GM12864 (cell line): ENCODE measurements at places on chromosomes 11 and 22.

DNA sequence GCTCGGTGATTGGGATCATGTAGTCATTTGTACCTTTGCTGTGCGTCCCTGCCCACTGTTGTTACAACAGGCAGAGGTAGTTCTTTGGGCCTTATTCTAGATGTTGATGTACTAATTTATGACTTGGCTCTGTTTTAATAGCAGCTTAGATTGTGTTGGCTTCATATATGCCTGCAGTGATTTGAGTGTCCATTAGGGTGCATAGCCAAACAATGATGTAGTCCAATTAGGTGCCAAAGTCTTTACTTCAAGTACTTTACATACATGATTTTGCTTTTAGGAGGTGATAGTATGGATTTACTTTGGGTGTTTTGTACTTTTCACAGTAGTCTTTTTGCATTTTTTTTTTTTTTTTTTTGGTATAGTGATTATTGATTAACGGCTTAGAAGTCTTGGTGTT, 46.4 kb downstream of the PPP6R3 start:
- DNase-seq = no peak

- DNase-seq = no peak
Measured at GRCh38 chr11:104547996-104548661, 350.1 kb downstream of the CASP12 start.

DNA sequence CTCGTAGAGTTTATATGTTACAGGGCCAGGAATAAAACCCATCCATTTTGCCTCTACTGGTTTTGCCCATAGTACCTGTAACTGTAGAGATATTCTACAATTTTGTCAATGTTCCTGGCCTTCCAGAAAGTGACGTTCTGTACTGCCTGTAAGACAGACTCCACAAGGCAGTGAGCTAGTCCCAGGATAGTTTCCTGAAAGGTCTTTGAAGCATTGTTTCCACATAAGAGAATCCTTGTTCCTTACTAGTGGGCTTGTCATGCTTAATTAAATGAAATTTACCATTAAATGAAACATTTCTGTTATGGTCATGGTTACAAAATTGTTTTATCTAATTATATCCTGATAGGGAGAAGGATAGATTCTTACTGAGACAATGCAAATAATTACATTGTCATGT, 80.4 kb downstream of the HSD17B12 start:
- DNase-seq = no peak

GRCh38 chr22:42991010-42991651, 23.8 kb downstream of the PACSIN2 start:
- no peak for DNase-seq

DNA sequence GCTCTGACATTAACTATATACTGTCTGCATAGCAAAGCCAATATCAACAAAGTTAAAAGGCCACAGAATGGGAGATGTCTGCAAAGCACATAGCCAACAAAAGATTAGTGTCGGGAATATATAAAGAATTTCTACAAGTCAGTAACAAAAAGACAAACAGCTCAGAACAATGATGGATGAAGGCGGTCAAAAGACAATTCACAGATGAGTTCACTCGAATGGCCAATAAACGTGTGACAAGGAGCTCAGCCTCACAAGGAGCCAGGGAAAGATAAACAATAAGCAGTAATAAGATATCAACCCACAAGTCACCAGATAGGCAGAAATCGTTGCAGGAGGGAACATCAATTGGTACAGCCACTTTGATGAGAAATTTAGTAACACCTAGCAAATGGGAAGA, 106.0 kb upstream of the ISX start:
- no peak for DNase-seq

GRCh38 chr11:76637491-76638269, 32.9 kb downstream of the LRRC32 start:
- peak; percentile 66 for DNase-seq

DNA sequence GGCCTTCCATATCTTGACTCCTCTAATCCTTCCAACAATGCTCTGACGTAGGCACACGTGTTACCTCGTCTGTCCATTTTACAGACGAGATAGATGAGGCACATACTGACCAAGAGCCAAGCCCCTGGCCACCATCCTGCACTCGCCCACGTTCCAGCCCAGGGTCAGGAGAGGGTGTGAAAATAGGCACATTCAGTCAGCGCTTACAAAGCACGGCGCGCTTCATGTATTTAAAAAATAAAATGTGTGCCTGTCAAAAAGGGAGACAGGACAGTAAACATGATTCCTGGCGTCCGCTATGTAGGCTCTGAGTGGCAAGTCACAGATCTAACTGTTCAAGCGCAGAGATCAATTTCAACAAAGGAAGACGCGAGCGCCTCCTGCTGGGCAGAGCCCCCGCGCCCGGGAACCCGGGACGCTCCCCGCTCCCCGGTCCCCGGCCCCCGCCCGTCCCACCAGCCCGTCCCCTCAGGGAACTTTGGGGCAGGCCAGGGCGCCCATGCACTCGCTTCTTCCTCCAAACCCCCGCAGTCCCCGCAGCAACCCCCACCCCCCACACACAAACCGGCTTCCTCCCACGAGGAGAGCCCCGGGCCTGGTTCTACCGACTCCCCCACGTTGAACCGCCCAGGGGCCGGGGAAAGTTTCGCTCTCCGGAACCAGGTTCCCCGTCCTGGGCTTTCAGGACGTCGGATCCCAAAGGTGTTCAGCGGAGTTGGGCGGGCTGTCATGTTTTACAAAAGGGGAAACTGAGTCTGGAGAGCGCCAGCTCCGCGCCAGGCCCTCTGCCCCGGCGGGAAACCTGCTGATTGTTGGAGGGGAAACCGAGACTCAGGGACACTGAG, 10.4 kb upstream of the C1QTNF6 start:
- no peak for DNase-seq

GRCh38 chr11:11993839-11994238, 14.6 kb downstream of the DKK3 start:
- no peak for DNase-seq

DNA sequence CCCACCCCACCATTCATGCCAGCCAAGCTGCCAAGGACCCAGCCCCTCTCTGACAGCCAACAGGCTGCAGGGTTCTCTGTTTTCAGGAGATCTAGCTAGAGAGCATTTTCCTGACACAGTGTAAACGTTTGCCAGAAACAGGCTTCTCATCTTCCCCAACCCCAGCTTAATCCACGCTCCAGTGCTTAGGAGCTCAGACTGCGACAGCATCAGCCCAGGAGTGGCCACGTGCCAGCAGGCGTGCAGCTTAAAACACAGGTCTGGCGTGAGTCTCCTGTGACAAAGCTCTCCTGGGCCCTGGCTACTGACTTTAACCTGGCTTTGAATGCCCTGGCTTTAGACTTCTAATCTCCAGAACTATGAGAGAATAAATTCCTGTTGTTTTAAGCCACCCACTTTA, 66.6 kb downstream of the GALNT18 start:
- no peak for DNase-seq

GRCh38 chr11:19868871-19869270, 156.2 kb downstream of the NAV2 start:
- DNase-seq = no peak

DNA sequence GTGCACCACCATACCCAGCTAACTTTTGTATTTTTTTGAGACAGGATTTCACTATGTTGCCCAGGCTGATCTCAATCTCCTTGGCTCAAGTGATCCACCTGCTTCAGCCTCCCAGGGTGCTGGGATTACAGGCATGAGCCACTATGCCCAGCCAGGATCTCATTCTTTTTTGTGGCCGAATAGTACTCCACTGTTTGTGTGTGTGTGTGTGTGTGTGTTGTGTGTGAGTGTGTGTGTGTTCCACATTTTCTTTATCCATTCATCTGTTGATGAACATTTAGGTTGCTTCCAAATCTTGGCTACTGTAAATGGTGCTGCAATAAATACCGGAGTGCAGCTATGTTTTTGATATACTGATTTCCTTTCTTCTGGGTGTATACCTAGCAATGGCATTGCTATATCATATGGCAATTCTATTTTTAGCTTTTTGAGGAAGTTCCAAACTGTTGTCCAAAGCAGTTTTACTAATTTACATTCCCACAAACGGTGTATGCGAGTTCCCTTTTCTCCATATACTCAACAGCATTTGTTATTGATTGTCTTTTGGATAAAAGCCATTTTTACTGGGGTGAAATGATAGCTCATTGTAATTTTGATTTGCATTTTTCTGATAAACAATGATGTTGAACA, 105.4 kb downstream of the TTC28 start:
- DNase-seq = no peak

DNA sequence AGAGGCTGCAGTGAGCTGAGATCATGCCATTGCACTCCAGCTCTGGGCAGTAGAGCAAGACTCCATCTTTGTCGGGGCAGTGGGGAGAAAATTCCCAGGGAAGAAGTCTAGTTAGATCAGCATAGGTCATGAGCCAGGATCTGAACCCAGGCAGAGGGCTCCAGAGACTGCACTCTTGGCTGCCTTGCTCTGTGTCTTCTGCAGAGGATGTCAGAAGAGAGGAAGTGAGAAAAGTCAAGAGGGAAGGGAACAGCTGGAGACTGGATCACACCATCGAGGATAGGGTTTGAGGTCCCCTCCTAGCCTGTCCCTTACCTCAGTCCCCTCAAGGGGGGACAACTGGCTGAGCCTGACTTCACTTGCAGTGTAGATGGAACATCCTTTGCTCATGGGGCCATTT, 5.8 kb downstream of the MYOD1 start:
- no peak for DNase-seq

DNA sequence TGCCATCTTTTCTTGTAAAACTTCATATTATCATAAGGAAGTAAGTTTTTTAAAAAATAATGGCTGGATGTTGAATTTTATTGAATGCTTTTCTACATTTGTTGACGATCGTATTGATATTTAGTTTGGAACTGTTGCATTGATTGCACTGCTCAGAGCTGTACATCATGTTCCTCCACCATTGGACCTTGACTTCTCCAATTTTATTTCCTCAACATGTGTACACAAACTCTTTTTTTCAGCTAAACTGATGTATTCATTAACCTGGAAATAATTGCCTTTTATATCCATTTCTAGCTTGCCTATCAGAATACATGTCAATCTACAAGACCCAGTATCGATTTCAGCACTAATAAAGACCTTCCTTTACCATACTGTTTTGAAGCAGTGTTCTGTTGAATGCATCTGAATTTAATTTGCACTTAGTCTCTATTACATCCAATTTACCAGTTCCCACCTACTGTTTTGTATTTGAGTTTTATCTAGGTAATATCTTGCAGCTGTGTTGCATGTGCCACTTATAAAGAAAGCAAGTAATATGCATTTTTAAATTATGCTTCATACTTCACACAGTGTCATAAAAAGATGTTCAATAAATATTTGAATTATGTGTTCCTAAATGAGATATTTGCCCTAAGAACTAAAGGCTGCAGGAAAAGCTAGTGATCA, 5.5 kb downstream of the CEP57 start:
- no peak for DNase-seq

DNA sequence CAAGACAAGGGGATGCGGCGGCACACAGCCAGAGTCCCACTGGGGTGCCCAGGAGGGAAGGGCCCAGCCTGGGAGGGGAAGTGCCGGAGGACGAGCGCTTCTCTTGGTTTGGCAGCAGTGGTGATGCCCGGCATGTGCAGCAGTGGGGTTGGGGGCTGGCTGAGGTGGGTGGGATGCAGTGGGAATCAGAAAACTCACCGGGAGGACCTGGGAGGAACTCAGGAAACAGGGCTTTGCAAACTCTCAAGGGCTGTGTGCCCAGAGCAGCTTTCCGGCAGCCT, 3.0 kb downstream of the FERMT3 start:
- DNase-seq = no peak

- DNase-seq = no peak
Measured at GRCh38 chr22:24459911-24460310, 32.5 kb downstream of the ADORA2A start.

GRCh38 chr11:15699978-15700377, 585.3 kb downstream of the INSC start:
- no peak for DNase-seq

GRCh38 chr11:70721006-70721405, 322.7 kb downstream of the CTTN start:
- no peak for DNase-seq

GRCh38 chr22:20853236-20853660, 5.4 kb downstream of the PI4KA start:
- no peak for DNase-seq

GRCh38 chr11:101706541-101706940, 122.7 kb upstream of the TRPC6 start:
- no peak for DNase-seq

GRCh38 chr11:75840522-75840921, 25.5 kb downstream of the UVRAG start:
- no peak for DNase-seq

GRCh38 chr11:1014276-1014675, 22.2 kb downstream of the MUC6 start:
- DNase-seq = no peak

- no peak for DNase-seq
Measured at GRCh38 chr22:45911601-45912271, 65.2 kb downstream of the WNT7B start.

GRCh38 chr11:76844511-76844910, 16.2 kb upstream of the ACER3 start:
- DNase-seq = no peak

DNA sequence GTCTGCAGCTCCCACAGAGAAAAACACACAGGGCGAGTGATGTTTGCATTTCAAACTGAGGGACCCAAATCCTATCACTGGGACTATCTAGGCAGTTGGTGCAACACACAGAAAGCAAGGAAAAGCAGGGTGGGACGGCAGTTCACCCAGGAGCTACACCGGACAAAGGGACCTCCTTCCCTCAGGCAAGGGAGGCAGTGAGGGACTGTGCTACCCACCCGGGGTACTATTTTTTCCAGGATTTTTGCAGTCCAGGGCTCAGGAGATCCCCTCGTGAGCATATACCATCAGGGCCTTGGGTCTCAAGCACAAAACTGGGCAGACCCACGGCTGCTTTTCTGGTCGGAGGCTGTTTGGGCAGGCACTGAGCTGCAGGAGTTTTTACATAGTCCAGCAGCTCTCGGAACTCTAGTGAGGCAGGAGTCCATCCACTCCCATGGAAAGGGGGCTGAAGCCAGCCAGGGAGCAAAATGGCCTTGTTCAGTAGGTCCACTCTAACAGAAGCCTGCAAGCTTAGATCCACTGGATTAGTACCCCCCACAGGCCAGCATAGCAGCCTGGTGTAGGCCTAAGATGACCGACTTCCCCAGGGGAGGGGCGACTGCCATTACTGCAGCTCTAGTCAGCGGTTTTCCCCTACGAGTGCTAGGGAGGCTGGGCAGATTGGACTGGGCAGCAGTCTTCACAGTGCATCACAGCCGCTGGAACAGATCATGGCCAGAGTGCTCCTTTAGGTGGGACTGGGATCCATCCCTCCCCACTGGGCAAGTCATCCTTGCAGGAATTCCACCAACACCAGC, 28.2 kb downstream of the CARD18 start:
- DNase-seq = no peak

- no peak for DNase-seq
Measured at GRCh38 chr11:132920451-132921096, 611.7 kb downstream of the OPCML start.

DNA sequence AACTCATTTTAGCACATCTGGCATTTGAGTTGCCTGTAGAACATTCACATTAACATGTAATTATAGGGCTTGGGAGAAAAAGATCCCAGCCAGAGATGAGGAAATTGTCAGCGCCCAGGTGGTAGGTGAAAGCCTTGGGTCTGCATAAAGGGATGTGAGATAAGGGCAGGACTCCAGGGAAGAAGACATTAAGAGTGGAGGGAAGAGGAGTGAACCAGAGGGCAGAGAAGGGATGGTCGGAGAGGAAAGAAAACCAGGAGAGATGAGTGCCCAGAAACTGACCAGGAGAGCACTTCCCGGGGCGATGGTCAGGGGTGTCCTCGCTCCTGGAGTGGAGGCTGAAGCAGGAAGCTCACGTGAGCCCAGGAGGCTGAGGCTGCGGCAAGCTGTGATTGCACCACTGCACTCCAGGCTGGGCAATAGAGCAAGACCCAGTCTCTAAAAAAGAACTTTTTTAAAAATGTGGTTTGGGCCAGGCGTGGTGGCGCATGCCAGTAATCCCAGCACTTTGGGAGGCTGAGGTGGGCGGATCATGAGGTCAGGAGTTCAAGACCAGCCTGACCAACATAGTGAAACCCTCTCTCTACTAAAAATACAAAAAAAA, 20.3 kb upstream of the DGKZ start:
- no peak for DNase-seq
